ENCODE measurements at places on chromosomes 5 and 9.

GRCh38 chr9:14242150-14242805, 71.7 kb downstream of the NFIB start:
- no peak for DNase-seq

GRCh38 chr9:4654084-4654483, 8.0 kb upstream of the PLPP6 start:
- DNase-seq, result no peak

DNA sequence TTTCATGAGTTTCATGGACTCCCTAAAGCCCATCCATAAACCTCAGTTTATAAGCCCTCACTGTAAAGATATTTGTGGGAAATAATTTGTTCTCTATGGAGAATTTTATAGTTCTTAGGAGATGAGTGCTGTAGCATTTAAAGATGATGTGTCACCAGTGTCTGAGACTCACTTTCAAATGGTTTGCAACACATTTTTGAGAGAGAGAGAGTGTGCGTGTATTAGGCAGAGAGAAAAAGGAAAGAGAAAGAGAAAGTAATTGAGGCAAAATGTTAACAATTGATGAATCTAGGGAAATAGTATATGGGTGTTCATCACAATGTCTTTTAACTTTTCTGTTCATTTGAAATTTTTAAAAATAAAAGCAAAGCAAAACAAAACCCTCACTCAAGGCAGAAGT, 479.0 kb downstream of the ZSWIM6 start:
- DNase-seq, result no peak

DNA sequence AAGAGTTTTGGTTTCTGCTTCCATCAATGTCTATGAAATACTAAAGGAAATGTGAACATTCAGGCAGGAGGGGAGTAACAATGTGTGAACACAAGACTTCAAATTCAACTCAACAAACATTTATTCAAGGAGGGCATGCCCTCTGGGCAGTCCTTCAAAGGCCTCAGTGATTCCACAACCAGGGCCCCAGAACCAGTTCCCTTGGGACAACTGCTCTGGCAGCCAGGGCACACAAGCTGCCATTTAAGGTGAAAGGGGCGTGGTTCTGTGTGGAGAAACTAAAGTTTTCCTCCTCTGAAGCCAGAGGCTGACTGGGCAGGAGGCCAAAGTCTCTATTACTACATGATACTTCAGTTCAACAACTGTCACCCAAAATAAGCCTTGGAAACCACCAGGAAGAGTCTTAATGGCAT, 3.2 kb downstream of the RBM18 start:
- peak; percentile 71 for DNase-seq

- DNase-seq, result no peak
Measured at GRCh38 chr5:167845952-167846351, 445.5 kb upstream of the WWC1 start.

DNA sequence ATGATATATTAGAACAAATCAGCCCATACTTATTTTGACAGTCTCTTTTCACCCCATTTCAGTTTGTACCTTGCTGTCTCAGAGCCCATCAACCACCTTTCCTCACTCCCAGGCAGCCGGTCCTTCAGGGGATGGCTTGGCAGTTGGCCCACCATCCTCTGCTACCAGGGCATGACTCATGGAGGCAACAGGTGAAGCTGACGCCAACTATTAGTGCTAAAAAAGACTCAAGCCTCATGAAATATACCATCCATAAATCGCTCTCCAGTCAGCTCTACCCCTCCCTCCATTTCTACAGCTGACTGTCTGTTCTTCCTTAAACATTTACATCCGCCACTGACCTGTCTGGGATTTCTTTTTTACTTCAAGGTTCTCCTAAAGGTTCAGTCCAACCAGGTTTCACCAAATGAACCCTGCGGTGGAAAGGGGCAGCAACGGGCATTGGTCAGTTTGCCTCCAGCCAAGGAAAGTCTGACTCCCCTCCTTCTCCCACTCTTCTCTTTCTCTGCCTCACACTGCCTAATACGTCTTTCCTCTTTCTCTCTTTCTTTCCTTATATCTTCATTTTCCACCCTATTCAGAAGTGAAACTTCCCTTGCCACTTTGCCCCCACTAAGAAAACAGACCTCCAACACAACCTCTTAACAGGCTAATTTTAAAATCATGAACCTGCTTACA, 439.1 kb downstream of the RAB3C start:
- DNase-seq, result no peak

DNA sequence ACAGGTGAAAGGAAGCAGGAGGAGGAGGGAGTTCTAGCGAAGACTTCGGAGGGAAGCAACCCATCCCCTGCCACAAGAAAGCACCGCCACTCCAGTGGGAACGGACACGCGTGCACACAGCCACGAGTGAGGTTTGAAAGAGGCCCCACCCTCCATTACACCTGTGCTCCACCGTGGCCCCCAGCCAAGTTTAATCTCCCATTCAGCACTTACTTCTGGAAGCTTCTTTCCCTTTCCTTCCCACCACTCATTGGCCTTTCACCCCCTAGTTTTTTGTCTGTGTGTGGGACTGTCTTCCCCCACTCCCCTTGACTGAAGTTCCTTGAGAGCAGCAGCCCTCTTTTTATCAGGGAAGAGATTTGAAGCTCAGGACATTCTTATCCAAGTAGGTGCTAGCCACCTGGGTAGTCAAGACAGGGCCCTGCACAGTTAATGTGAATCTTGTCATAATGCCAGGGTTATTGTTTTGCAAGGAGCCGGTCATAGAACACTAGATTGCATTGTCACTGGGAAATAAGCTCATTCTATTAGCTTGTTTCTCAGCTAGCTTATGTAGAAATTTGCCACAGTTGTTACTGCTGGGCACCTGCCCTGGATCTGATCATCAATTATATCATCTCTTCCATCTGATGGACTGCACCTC, 256.0 kb downstream of the DOCK8 start:
- no peak for DNase-seq

DNA sequence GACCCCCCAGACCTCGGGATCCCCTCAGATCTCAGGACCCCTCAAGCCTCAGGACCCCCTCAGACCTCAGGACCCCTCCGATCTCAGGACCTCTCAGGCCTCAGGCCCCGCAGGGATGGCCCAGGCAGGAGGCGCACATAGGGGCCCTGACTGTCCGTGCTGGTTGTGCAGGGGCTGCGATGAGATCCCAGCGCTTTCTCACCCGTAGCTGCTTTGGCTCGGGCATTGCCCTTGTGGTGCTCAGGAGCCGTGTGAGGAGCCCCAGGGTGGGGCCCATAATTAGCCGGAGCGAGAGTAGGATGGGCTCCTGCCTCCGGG, 680 bp upstream of the LPCAT1 start:
- no peak for DNase-seq

GRCh38 chr5:16304846-16305245, 125.3 kb upstream of the MARCHF11 start:
- no peak for DNase-seq

- no peak for DNase-seq
Measured at GRCh38 chr5:139742173-139742903, 53.3 kb upstream of the PSD2 start.

DNA sequence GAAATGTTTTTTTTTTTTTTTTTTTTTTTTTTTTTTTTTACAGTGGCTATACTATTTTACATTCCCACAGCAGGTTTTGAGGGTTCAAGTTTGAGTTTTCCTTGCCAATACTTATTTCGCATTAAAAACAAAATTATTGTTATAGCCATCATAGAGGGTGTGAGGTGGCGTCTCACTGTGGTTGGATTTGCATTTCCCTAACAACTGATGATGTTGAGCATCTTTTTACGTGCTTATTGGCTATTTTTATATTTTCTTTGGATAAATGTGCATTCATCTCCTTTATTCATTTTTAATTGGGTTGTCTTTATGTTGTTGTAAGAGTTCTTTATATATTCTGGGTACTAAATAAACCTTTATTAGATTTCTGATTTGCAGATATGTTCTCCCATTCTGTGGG, 18.9 kb upstream of the UBLCP1 start:
- DNase-seq, result no peak

DNA sequence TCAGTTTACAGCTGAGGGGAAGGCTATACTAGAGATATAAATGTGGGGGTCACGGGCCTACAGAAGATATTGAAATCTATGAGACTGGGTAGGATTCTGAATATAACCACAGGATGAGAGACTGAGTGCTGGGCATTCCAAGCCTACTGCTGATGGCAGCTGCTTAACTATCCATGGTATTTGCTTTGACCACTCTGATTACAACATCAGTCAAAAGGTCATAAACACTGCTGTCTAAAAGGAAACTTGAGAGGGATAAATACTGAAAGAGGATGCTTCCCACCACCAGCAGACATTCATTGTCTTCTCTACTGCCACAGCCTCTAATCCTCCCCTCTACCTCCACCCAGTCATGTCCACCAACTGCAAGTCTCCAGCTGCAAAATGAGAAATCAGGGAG, 3.8 kb downstream of the ZNF622 start:
- no peak for DNase-seq

DNA sequence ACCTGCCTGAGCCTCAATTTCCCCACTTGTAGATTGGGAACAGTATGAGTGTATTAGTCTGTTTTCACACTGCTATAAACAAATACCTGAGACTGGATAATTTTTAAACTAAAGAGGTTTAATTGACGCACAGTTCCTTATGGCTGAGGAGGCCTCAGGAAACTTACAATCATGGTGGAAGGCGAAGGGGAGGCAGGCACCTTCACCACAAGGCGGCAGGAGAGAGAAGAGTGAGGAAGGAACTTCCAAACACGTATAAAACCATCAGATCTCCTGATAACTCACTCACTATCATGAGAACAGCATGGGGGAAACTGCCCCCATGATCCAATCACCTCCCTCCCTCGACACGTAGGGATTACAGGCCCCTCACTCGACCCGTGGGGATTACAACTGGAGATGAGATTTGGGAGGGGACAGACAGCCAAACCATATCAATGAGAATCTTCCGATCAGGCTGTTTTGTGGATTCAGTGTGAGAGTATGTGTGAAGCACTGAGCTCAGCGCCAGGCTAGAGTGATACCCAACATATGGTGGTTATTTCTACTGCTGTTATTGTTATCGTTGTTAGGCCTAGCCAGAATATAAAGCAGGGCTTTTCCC, 14.6 kb upstream of the LMX1B start:
- DNase-seq, result no peak

- no peak for DNase-seq
Measured at GRCh38 chr9:84955971-84956370, 286.4 kb downstream of the NTRK2 start.

DNA sequence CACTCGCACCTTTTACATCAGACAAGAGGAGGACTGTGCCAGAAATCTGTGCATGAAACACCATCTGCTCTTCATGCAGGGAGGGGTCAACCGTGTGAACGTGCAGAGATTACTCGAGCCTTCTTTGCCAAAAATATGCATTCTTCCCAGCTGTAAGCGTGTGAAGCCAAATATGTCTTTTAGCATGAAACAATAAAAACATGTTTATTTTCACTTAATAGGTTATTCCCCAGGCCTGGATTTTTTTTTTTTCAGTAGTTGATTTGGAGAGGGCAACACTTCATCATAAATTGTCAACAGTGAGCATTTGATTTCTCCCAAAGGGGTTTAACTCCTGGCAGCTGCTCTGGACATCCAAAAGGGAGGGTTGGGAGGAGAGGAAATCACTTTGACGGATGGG, 23.8 kb downstream of the PLAC8L1 start:
- DNase-seq, result no peak

GRCh38 chr5:142184988-142185387, 76.4 kb downstream of the NDFIP1 start:
- no peak for DNase-seq

DNA sequence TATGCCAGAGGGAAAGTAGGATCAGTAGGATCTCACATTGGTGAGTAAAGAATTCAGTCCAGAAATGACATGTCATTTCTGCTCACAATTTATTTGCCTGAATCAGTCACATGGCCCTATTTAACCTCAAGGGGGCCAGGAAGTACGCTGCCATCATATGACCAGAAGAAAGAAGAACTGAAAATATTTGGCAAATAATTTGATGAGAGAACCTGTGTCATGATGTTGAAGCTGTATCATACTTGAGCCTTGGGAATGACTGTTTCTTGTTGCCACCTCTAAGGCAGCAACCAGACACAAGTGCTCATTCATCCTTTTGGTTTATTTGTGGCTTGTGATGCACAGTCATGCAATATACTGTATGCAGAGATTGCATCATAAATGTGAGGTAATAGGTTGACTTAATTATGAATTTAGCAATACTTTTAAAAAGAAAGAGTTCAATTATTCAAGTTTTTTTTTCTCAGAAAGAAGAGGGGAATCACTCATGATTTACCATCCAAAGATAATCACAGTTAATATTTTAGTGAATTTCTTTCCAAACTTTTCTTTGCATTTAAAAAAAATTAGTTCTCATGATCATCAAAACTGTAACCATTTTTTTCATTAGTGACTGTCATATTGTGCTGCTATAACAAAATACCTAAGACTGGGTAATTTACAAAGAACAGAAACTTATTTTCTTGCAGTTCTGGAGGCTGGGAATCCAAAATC, 8.2 kb upstream of the ZFYVE16 start:
- DNase-seq, result no peak

DNA sequence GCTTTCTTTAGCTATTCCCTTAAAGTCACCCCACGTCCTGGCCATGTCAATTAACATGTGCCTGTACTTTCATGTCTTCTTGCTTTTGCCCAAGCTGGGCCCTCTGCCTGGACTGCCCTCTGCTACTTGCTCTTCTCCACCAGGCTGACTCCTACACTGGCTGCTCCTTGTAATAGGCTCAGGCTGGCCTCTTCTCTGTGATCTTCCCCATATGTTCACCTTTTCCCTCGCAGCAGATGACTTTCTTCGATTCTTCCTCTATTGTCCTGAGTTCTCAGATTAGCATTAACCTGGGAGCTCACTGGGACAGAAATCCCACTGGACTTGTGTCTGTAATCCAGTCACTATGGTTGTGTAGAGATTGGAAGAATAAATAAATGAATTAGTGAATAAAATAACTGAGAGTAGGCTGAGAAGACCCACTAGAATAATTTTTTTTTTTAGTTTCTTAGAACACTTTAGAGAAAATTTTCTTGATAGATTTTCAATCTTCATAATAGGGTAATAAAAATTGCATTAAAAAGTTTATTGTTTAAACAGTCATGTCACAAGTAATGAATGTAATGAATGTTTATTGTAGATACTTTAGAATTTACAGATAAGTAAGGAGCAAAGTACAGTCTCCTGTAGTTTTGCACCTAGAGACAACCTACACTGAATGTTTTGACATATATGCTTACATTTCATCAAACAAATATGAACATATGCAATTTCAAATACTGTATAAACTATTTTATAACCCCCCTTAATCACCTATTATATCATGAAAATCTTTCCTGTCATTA, 47.4 kb upstream of the TNFSF15 start:
- DNase-seq, result no peak

- no peak for DNase-seq
Measured at GRCh38 chr5:138315751-138316278, 15.8 kb downstream of the CDC25C start.

DNA sequence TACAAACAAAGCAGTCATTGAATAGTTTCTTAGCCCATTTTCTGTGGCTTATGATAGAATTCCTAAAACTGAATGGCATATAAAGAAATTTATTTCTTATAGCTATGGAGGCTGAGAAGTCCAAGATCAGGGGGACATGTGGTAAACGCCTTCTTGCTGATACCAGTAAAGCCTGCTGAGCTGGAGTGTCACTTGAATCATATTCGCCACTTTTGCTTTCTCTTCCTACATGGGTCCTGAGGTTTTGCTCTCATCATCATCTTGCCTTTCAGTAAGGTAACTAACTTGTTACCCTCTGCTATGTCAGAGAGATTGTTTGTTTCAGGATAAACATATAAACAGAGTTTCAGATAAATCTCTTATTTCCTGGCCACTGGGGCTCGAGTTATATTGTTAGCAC, 203.3 kb upstream of the DMRT1 start:
- DNase-seq, result no peak
